ENCODE measurements at places on chromosomes 2 and 18.

DNA sequence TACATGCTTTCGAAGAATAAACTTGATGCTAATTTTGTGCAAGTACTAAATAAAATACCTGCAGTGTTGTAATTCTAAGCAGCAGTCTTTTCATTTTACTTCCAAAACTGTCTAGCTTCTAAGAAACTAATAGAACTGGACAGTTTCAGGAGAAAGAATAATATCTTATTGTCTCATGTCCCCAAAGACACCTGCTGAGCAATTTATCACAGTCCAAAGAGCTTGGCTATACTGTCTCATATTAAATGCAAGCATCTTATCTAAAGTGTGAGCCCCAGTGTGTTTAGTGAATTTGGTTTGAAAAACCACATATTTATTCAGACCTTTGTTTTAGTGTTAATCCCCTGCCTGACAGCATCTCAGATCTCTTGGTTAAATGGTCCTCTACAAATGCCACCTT lies 374.3 kb downstream of the TMX3 start:
- no peak for DNase-seq

DNA sequence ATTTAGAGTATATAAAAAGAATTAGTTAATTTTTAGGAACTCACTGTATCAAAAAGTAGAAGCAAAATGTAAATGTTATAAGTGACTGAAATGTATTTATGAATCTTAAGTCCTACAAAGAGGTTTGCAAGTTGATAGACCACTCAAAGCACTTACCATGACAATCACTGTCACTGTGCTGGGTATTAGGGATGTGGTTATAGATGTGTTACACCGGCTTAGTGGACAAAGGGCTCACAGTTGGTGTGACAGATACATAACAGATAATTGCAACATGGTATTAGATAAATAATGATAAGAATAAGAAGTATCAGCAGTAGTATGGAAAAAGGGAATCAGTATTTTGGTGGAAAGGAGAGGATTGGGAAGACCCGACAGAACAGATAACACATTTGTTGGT lies 21.6 kb downstream of the AGFG1 start:
- no peak for DNase-seq

DNA sequence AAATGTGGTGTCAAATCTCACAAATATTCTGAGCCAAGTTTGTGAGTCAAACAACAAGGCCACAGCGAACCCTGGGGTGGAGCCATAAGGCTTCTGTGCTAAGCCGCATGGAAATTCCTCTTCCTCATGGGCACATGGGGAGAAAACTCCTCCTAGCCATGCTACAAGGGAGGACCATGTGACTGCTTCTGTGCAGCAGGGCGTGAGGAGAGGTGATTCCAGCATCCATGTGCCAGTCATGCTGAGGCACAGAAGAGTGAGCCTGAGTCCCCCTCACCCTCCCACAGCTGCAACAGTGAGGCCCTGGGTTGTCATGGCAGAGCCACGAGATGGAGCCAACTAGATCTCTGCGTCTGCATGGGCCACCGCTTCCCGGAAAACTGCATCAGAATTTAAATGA lies 488.8 kb upstream of the RAB6C start:
- no peak for DNase-seq

- no peak for DNase-seq
Observed at GRCh38 chr2:23486684-23487075, 101.7 kb downstream of the KLHL29 start.

- DNase-seq = no peak
Observed at GRCh38 chr2:96083064-96083939, 33.1 kb downstream of the ADRA2B start.

GRCh38 chr2:162317058-162317742 lies 1.3 kb downstream of the IFIH1 start:
- no peak for DNase-seq

- no peak for DNase-seq
Observed at GRCh38 chr2:197251163-197251562, 59.4 kb downstream of the ANKRD44 start.

DNA sequence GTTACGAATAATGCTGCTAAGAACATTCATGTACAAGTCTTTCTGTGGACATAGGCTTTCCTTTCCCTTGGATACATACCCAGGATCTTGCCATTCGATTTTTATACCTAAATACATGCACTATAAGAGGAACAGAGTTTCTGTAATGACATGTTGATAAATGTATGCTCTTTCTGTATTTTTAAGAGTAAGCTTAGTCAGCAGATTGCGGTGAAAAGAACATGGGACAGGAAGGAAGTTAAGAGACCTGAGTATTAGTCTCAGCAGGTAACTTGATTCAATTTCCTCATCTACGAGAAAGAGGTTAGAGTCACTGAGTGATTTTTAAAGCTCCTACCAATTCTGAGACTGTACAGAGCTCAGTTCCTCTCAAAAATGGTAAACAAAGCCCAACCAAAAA lies 2.6 kb upstream of the TLK1 start:
- peak; percentile 9 for DNase-seq

DNA sequence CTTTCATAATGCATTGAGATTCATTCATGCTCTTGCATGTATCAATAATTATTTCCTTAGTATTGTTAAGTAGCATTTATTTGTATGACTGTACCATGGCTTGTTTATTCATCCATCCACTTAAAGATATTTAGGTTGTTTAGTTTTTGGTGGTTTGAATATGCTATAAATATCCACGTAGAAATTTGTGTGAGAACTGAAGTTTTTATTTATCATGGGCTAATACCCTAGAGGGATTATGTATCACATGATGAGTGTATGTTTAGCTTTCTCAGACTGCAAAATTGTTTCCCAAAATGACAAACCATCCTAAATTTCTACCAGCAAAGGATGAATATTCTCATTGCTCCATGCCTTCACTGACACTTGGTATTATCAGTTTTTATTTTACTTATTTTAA lies 55.2 kb downstream of the CSRNP3 start:
- no peak for DNase-seq

DNA sequence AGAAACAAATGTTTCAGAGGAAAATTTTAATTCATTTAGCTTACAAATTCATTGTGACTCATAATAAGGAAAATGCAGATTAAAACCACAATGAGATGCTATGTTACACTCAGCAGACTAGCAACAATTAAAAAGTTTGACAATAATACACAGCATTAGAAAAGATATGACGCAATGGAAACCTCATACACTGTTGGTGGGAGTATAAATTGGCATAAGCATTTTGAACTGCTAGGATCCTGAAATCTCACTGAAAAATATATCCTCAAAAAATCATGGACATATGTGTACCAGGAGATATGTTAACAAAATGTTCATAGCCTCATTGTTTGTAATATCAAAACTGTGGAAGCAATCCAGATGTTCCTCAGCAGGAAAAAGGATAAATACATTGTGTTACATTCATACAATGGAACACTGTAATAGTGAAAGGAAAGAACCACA lies 13.7 kb downstream of the CALCRL start:
- DNase-seq = no peak

GRCh38 chr2:218984239-218985020 lies 554 bp downstream of the FEV start:
- no peak for DNase-seq

DNA sequence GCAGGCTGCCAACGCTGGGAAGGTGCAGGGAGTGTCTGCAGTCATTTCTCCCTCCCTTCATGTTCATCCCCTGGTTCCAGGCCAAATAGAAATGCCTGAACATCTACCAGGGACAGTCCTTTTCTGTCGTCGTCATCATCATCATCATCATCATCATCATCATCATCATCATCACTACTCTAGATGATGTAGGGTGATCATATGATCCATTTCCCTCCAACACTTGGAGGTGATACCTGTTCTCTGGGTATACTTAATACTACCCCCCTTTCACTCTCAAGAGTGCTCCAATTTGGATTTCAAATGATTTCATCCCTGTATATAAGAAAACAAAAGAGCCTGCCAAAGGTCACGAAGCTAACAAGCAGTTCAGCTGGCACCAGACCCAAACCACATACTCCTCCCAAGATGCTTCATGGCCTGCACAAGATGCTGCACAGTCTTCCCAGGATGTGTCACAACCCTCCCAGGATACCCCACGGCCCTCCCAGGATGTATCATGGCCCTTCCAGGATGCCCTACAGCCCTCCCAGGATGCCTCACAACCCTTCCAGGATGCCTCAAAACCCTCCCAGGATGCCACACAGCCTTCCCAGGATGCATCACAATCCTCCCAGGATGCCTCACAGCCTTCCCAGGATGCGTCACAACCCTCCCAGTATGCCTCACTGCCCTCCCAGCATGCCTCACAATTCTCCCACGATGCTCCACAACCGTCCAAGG lies 257.9 kb downstream of the DYSF start:
- DNase-seq = peak; percentile 6

GRCh38 chr18:3454365-3455089 lies 4.6 kb downstream of the TGIF1 start:
- peak; percentile 27 for DNase-seq

DNA sequence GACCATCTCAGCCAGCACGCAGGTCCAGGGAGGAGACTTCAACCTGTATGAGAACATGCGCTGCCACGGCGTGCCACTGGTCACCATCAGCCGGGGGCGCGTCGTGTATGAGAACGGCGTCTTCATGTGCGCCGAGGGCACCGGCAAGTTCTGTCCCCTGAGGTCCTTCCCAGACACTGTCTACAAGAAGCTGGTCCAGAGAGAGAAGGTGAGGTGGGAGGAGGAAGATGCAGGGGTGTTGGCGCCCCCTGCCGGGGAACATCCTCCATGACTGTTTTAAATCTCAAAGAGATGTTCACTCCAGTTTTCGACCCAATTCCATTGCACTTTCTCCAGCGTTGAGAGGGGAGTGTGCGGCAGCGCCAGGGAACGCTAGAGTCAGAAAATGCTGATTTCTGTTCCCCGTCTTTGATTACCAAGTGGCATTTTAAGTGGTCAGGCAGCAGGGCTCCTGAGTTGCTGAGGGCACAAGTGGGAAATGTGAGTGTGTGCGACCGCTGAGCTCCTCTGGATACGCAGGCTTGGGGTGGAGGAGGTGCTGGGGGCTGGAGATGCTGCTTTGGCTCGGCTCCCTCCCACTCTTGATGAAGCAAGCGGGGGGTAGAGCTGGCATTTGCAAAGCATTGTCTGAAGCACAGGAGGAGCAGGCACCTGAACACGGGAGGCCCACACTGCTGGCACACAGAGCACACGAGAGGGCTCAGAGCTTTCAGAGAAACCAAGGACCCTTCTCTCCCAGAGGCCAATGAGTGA lies 27.7 kb upstream of the MAPRE3 start:
- DNase-seq = peak; percentile 29

DNA sequence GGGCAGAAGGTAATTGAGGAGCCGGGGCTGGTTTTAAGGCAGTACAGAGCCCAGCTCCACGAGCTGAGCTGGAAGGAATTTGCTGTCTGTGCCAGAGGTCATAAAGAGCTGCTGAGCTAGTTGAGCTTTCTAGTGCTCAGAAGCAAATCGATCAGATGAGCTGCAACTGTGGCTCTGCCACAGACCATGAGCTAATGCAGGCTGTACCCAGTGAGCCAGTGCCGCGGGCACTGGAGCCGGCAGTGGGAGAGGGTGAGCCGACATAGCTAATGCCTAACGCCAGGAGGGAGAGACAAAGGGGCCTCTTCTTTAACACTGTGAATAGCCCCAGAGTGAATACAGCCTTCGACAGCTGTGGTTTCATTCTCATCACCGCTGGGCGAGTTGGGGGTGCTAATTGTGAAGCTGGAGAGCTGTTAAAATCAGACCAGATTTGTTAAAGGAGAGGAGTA lies 410.1 kb upstream of the TCF4 start:
- peak; percentile 26 for DNase-seq

GRCh38 chr2:17579605-17580318 lies 39.3 kb downstream of the VSNL1 start:
- DNase-seq = no peak

DNA sequence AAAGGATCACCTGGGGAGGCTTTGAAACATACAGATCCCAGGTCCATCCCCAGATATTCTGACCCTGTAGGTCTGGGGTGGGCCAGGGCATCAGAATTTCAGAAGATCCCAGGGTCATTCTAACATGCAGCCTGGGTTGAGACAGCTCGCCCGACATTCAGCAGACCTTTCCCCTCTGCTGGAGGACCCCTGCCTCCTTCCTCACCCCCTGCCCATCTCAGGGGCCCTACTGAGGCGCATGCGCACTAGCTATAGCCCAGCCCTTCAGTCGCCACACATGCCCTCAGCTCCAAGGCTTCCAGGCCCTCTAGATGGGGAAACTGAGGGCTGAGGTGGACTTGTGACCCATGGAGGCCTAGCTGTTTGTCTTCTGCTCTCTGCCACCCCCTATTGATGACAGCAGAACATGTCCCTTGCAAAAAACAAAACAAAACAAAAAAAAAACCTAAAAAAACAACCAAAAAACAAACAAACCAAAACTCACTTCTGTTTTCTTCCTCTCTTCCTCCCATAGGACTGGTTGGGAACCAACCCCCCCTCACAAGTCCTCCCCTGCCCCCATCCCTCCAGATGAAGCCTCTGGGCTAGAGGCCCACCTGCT lies 91.3 kb downstream of the ZBTB7C start:
- DNase-seq = no peak

DNA sequence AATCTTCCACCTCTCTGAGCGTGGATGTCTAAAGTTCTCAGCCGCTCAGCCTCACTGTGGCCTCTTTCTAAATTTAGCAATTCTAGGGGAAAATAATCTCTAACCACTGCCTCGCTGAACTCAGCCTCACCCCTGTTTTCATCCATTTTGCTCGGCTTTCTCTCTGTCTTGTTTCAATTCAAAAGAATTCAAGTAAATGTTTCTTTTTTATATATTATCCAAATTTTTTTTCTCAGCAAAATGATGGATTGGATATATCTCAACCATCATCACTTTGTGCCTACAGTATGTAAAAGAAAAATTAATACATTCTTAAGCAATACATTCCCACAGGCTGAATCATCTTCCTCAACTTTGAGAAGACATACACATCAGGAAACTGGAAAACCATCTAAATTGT lies 24.0 kb upstream of the GALNT5 start:
- DNase-seq = no peak

DNA sequence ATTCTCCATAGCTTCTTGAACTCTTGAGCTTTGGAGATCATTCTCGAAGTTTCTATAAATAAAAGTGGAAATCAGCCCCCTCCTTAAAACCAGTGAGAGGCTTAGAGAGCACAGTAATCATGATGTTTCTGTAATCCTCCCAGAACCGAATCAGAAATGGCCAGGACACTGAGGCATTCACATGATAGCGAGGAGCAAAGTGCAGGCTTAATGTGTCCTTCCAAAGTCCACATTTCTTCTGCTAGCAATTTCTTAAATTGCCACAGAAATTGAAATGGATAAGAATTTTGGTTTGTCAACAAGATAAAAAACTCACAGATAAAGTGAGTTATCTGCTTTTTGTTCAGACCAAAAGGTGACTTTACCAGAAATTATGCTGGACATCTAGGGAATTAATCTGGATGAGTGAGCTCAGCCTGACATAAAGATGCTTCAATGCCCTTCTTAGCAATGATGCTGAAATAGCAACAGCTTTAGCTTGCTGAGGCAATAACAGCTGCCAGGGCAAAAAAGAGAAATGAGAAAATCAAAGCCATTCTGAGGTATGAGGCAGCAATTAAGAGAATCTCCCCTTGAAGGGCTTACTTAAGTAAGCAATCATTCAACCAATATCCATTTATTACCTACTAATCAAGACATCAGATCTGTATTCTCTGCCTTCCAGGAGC lies 82.4 kb upstream of the PHLPP1 start:
- DNase-seq = no peak
